Activated CD8-positive, alpha-beta memory T cell treated with anti-CD3 and anti-CD28 coated beads for 4 hours (primary cell): ENCODE measurements at places on chromosomes 16 and 17.

DNA sequence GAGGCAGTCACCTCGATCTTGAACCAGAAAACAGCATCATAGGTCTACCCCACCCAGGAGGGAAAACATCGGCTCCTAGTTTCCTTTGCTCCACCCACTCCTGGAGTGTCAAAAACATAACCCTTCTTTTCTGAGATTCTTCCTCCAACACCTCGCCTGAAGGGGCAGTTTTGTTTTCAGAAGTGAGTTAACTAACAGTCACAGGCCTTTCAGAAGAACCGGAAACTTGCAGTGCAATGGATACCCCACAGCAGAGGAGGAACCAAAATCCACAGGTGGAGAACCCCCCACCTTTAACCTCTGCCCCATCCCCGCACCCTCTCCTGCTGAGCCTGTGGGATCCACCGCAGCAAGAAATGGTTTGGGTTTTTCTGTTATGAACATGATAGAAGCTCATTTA lies 7.8 kb upstream of the TEX2 start:
- DNase-seq, result no peak

DNA sequence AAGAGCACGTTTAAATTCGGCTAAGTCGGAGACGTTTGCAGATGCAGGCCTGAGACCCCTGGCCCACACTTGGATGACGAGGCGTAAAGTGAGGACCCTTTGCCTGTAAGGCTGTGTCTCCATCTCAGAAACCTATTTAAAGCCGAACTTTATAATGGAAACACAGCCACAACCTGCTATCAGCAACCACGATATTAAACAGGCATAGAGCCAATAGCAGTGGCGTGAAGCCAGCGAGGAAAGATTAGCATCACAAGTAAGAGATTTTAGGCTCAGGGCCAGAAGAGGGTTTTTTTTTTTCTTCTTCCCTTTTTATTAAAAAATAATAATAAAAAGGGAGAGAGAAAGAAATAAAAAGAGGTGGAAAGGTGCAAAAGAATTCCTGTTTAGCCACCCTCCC lies 111.3 kb upstream of the NOL11 start:
- no peak for DNase-seq

DNA sequence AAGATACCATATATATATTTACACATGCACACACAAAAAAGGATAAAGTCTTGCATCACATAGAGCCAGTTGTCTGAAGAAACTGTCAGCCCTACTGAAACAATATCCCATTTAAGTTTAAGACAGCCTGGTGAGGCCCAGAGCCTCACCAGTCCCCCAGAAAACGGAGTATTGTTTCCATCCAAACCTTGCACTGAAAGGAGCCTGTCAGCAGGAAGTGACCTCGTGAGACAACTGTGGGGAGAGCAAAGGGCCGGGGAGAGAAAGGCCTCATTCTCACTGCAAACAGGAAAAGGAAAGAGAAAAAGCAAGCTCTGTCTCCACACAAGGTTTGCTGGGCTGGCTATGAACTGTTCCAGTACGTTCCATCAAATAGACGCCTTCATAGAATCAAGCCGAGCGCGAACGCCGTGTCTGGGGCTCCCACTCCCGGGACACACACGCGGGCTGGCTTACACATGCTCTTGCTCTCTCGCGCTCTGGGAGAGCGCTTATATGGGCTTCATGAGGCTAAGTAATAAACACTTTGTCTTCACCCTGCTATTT lies 44.4 kb upstream of the ZFHX3 start:
- DNase-seq, result no peak

- no peak for DNase-seq
These were observed 26.2 kb upstream of the PLCG2 start for GRCh38 chr16:81752876-81753227.

GRCh38 chr16:61969077-61969382 lies 67.2 kb downstream of the CDH8 start:
- no peak for DNase-seq

- no peak for DNase-seq
These were observed 389.3 kb downstream of the CA10 start for GRCh38 chr17:51769231-51769630.

- DNase-seq, result no peak
These were observed 9.6 kb upstream of the MKS1 start for GRCh38 chr17:58228679-58229078.

GRCh38 chr16:3983081-3983520 lies 102.6 kb upstream of the CREBBP start:
- DNase-seq, result no peak

- DNase-seq, result no peak
These were observed 80.0 kb downstream of the NTN1 start for GRCh38 chr17:9101356-9101755.

DNA sequence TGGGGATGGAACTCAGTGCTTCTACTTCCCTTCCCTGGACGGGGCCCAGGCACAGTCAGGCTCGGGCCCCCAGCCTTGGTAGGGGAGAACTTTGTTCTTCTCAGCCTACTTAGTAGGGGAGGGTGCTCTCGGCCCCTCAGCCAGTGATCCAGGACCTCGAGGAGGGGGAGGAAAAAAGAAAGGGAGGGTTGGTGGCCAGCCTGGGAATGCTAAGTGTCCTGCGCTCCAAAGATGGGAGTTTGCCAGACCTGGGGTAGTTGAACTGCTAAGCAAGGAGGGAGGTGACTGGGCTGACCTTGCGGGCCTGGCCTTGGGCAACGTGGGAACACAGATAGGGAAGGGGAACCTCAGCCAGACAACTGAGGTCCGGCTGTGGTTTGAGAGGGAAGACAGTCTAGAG lies 12.2 kb downstream of the ADGRG1 start:
- DNase-seq, result no peak

- DNase-seq, result no peak
These were observed 31.1 kb upstream of the COX10 start for GRCh38 chr17:14038206-14038605.

- DNase-seq, result no peak
These were observed 999.7 kb downstream of the CDH11 start for GRCh38 chr16:64122177-64122576.

DNA sequence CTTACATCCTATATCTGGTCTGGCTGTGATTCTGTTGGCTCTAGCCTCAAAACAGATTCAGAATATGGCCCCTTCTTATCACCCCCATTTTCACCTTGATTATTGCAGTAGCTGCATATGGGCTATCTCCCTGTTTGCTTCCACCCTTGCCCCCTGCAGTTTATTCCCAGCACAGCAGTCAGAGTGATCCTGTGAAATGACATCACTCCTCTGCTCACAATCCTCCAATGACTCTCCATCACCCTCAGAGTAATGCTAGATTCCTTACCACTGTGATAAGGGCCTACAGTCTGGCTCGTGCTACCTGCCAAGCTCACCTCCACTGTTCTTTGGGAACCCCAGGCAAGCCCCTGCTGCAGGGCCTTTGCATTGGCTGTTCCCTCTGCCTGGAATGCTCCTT lies 92.5 kb downstream of the ASIC2 start:
- DNase-seq, result no peak

- peak; percentile 42 for DNase-seq
These were observed 5.4 kb downstream of the NAT9 start for GRCh38 chr17:74770498-74771318.

- no peak for DNase-seq
These were observed 21.5 kb downstream of the DCAF7 start for GRCh38 chr17:63571632-63572310.

- DNase-seq, result no peak
These were observed 2.1 kb upstream of the CACNG1 start for GRCh38 chr17:67041941-67042899.

- peak; percentile 32 for DNase-seq
These were observed 29.3 kb downstream of the MXRA7 start for GRCh38 chr17:76681222-76682137.

DNA sequence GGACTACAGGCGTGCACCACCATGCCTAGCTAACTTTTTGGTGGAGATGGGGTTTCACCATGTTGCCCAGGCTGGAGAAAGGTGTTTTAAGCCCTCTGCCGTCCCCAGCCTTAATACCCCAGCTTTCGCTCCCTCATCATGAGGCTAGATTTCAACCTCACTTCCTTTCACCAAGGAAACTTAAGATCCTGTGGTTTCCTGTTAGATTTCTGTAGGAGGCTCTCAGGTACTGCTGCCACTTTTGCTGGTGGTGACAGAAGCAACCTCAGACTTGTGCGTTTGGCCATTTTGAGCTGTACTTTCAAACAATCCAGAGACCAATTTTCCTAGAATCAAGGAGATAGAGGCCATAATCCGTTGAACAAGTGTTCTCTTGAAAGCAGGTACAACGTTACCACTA lies 36.2 kb downstream of the MPHOSPH6 start:
- DNase-seq, result no peak

DNA sequence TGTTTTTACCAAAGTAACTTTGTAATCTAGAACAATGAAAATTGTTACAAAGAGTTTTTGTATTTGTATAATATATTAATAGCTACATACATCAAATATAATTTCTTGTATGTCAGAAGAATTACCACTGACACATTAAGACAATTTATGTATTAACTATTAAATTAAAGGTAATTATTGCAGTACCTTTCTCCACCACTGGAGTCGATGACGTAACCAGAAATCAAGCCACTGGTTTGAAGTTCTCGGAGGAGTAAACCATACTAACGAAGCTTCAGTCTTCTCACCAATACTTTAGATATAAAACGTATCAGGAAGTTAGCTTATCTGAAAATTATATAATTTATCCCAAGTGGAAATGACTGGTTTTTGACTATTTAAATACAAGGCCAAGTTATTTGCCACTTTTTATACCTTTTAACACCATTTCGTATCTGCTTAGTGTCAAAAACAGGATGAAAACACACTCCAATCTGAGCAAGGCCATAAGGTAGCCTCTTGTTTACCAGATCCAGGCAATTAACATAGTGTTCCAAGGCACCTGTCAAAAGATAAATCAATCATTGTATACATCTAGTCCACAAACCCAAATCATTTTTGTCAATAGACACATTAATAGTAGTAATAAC lies 4.3 kb downstream of the POLG2 start:
- DNase-seq, result no peak

- DNase-seq, result no peak
These were observed 29.8 kb downstream of the ANKRD40 start for GRCh38 chr17:50677851-50678375.

DNA sequence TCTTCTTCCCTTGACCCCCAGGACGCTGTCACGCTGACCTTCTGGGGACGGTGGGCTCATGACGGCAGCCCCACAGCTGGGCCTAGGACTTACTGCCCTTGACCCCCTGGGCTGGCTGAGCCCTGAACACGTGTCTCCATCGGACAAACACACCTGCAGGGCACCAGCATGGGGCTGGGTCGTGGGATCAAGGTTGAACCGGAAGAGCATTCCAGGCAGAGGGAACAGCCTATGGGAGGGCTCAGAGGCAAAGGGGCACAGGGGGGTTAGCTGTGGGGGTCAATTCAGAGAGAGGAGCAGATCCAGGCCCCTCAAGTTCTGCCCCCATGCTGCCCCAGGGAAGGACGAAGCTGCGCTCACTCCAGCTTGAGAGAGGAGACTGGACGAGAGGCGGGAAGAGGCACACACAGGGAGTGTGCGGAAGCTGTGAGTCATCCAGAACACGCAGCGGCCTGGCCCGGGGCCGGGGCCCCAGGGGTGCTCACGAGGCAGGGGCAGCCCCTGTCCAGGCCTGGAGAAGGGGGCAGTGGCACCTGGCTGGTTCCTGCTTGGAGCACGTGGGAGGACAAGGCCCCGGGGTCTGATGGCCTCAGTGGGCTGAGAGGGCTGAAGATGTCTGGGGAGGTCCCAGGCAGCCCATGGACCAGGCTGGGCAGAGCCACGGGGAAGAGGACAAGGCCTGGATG lies 9.9 kb downstream of the SSTR5 start:
- DNase-seq, result no peak

DNA sequence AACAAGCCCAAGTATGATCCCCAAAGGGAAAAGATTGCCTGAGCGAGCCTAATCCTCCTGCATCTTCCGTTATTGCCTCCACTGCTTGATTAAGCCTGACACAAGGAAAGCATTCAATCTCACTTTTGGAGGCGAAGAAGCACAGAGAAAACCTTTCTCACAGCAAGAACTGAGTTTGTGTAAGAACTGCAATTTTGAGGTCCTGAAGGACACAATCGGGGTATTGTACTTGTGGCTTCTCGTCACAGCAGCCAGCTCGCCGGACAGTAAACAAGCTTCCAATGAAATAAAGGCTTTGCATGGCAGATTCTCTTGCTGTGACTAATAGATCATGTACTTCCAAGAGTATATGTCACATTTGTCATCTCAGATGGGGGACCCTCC lies 18.7 kb upstream of the FOXF1 start:
- no peak for DNase-seq

DNA sequence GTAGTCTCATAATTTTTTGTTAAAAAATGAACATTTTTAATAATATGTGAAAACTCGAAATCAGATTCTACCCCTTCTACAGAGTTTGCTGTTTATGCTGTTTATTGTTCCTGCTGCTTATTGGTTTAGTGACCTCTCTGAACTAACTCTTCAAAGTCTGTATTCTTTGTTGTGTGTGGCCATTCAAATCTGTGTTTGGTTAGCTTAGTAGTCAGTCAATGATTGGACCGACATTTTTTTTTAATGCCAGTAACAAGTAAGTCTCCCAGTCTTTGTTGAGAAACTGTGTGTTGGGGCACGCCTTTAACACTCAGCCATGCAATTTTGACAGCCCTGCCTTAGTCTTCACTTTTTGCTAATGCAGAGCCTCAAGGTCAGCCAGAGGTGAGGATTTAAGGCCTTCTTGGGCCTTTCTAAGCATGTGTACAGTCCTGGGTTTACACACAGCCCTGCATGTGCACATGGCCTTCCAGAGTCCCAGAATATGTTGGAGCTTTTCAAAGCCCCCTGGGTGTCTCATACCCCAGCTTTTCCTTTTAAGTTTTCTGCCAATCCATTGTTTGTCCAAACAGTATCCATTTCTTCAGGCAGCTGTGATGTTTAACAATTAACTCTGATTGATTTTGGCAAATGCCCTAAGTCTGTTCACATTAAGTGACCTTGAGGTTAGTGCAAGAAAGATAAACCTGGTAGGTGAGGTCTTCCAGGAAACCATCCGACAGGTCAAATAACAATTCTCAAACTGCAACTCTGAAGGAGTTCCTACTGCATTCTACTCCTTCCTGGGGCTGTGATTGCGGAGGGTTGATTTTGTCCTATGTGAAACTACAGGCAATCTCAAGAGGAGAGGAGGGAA lies 389.3 kb downstream of the PMP22 start:
- DNase-seq, result no peak

DNA sequence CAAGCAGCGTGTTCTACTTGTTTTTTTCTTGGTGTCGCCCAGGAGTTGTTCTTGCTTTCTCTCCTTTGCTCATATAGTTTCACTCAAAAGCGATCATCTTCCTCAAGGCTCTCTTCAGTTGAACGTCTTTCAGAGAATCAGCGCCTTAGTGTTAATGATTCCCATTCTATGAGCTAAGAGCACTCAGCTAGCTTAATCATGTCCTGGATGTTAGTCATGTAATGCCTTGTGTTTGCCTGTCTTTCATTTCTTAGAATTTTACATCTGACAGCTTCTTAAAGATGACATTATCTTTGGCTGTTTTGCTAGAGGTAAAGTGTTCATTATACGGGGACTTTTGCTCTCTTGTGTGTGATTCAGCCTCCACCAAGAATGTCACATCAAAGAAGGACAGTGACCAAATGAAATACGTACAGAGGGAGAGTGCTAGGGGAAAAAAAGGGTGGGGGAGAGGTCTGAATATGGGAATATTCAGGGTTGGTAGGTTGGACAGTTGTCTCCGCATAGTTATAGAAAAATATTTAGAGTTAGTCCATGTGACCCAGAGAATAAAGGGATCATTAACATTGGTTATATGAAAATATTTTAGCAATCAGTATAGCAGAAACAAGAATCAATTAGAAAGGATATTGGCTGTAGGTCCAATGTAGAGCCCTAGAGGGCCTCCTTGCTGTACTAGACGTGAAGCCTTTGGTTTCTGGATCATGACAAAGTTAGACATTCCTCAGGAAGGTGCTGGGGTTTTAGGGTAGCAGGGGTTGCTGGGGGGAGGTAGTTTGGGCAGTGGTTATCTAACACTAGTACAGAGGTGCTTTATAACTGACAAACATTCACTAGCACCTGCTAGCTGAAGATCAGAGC lies 31.9 kb upstream of the ANKFN1 start:
- no peak for DNase-seq
